ENCODE measurements at places on chromosomes 13 and 19.

DNA sequence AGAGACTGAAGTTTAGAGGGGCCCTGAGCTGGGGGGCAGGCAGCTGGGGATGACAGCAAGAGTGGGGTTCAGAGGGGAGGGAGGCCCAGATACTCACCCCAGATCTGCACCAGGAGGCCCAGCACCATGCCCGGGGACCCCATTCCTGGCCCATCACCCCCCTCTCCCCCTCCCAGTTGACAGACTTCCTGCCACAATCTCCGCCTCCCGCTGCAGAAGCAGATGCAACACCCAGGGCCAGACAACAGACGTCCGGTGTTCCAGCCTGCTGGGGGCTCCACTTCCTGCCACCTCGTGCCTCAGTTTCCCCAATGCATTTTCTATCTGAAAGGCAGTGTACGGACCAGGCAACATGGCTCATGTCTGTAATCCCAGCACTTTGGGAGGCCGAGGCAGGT lies at the start of gene TMIGD2:
TSS of gene TMIGD2 (minus strand) at position 147 of the 398 bp plus-strand sequence. CDS start at position 143, 4 bp downstream.
- DNase-seq = no peak

DNA sequence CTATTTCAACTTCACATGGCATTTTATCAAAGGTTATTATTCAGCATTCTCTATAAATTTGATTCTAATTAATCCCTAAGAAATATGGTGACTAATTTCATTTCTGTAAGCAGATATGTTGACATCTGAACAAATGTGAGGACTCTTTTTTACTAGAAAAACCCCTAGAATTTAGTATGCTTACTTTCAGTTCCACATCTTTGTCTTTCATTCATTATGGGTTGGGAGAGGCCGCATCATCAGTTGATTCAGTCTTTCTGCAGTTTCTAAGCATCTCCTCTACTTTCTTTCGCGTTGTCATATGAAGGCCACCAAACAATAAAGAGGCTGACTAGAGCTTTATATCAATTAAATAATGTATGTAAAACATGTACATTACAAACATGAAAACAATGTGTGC lies 55.4 kb upstream of the MTIF3 start:
- DNase-seq = no peak

DNA sequence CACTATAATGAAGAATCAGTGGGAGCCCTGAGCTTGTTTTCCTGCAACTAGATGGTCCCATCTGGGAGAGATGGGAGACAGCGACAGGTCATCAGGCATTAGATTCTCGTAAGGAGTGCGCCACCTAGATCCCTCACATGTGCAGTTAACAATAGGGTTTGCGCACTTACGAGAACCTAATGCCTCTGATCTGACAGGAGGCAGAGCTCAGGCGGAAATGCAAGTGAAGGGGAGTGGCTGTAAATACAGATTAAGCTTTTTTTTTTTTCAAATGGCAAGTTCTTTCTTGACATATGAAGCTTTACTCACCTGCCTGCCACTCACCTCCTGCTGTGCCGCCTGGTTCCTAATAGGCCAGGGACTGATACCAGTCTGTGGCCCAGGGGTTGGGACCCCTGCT lies 14.4 kb downstream of the CDC16 start:
- DNase-seq = no peak

- DNase-seq = no peak
Measured at GRCh38 chr13:29791508-29791907, 58.9 kb downstream of the UBL3 start.

DNA sequence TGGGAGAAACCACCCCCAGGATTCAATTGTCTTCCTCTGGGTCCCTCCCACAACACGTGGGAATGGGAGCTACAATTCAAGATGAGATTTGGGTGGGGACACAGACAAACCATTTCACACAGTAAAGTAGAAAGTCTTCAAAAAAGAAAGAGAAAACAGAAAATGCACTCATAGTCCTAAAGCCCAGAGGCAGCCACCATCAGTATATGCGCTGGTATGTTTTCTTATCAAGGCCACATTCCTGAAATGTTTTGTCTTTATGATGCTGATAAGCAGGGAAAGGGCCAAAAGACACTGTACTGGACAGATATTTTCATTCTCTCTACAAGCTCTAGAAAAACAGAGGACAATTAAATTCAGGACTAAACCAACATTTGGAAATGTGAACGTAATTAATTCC lies 375.8 kb upstream of the TSHZ3 start:
- no peak for DNase-seq

- no peak for DNase-seq
Measured at GRCh38 chr13:26200811-26201210, 21.3 kb downstream of the RNF6 start.

GRCh38 chr13:91805605-91806004 lies 407.2 kb downstream of the GPC5 start:
- DNase-seq = no peak

GRCh38 chr13:94400874-94401273 lies 78.6 kb downstream of the DCT start:
- DNase-seq = no peak

GRCh38 chr19:13537454-13537853 lies 31.2 kb upstream of the CACNA1A start:
- DNase-seq = no peak

DNA sequence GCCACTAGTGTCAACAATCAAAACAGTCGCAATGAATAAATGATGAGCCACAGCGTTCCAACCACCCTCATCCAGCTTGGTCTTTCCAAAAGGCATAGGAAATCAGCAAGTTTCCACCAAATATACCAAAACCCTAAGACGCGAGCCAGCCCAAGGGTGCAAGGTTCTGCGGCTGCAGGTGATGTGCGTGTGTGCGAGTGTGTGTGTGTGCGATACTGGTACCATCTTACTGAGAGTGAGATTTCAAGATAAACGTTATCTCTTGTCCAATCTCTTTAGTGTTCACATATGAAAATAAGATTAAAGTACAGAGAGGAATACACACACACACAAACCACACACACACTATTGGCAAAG lies 895 bp upstream of the TRPC4 start:
- no peak for DNase-seq

DNA sequence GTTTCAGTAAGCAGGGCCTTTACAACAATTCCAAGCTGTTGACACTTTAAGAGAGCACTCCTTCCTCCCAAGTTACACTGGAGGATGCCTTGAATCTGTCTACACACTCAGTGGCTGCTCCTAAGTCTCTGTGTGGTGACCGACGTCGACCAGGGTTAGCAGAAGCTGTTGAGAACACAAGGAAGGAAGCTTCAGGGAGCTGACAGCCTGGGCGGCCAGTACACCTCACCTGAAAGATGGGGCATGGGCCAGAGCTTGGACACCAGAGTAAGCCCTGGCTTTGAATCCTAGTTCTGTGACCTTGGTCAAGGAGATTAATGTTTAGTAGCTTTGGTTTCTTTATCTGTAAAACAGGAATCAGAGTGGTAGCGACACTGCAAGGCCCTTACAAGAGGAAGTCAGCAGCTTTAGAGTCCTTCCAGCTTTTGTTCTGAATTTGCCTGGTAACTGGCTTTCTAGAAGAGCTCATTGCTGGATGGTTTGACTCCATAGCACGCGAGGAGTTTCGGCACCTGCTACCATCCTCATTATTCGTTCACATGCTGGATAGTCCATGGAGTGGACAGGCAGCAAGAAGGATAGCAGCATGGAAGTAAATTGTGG lies 214.2 kb downstream of the FGF9 start:
- DNase-seq = no peak

- no peak for DNase-seq
Measured at GRCh38 chr19:10797078-10797477, 38.9 kb downstream of the TMED1 start.

DNA sequence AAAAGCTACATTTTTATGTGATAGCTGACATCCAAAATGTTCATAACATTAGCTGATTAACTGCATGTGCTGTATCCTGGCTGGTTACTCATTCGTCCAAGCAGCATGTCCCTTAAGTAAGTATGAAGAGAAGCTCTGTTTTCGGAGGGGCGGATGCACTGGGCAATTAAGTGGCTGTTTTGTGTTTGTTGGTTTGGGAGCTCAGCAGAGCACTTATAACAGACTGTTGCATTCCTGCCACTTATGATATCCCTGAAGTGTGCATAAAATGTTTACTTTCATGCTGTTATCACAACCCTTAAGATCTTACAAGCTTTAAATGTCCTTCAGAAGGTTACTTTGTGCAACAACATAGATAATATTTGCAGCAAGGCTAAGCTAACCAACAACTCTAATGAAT lies 264.1 kb downstream of the NALCN start:
- no peak for DNase-seq
